ENCODE measurements at places on chromosomes 3 and 15. TPM values are rescaled to one million over a fixed set of nuclear protein-coding genes. Genes with fewer than 3 reads are reported as not detected.

The IL20RB gene
- total RNA-seq, result 3.8 TPM

The C3orf80 gene
- not detected for total RNA-seq

The MEX3B gene
- total RNA-seq, result not detected

The WDR6 gene
- 159 TPM for total RNA-seq

The LMAN1L gene
- total RNA-seq, result not detected

The BMF gene
- total RNA-seq, result 11.0 TPM

The ZBTB47 gene
- 9.6 TPM for total RNA-seq

The CACNA1D gene
- not detected for total RNA-seq

The RBMS3 gene
- 3.9 TPM for total RNA-seq

The CFAP91 gene
- total RNA-seq, result 0.48 TPM

The CMTM8 gene
- 16.8 TPM for total RNA-seq

The SEMA7A gene
- 14.5 TPM for total RNA-seq

The SUSD5 gene
- total RNA-seq, result 0.35 TPM

The KIF15 gene
- 25.8 TPM for total RNA-seq

The MEIS2 gene
- total RNA-seq, result 25.0 TPM

The KNG1 gene
- total RNA-seq, result not detected

The GANC gene
- total RNA-seq, result 16.3 TPM

The NTRK3 gene
- total RNA-seq, result not detected

The RFTN1 gene
- not detected for total RNA-seq

The DAZL gene
- total RNA-seq, result not detected

The C3orf49 gene
- not detected for total RNA-seq

The ZMAT3 gene
- 7.2 TPM for total RNA-seq

The KCNH8 gene
- total RNA-seq, result 0.58 TPM

The IGDCC3 gene
- total RNA-seq, result 0.22 TPM

The UBAP1L gene
- total RNA-seq, result 3.1 TPM

The DYNC1LI1 gene
- total RNA-seq, result 30.1 TPM

The ITIH4 gene
- total RNA-seq, result 3.2 TPM

The SAMD7 gene
- not detected for total RNA-seq

The CCDC33 gene
- 15.4 TPM for total RNA-seq

The DUOX2 gene
- total RNA-seq, result 0.10 TPM

The SH2D7 gene
- total RNA-seq, result not detected
